ENCODE measurements at places on chromosomes 5 and 9.

GRCh38 chr5:175873088-175873454 is 1.7 kb downstream of the CPLX2 start:
- DNase-seq = no peak

DNA sequence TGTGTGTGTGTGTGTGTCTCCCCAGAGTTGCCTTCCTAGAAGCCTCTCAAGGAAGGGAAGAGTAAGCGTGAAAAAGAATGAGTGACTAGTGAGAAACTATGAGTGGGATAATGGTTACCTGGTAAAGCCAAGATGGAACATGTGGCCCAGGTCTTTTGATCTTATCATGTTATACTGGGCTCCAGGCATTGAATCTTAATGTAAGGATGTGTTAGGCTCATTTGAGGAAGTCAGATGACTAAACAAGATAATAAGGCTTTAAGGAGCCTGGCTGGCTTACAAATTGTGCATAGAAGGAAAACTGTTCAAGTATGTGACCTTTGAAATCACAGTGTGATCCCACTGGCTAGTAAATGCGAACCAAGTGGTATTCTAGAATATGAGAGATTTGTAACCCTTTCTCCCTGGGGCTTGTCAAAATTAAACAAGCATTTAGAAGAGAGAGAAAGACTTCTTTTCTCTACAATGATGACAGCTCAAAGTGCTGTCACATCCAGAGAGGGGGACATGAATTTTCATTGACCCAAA is 29.9 kb upstream of the HMHB1 start:
- DNase-seq = no peak

DNA sequence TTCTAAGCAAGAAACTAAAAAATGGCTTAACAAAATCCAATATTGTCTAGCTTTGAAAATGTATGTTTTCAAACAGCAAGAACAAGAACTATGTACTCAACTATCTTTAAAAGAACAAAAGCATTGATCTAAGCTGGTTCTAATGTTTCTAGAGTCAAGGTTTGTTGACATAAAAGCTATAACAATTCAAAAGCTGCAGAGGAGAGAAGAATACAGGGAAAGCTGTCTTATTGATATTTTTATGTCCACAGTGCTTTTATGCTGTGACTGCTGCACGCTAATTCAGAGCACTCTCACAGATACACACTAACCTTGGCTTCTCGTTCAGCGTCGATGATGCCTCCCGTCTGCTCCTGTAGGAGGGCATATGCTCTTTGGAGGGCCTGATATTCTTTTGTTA is 129.5 kb upstream of the DPYSL3 start:
- no peak for DNase-seq

DNA sequence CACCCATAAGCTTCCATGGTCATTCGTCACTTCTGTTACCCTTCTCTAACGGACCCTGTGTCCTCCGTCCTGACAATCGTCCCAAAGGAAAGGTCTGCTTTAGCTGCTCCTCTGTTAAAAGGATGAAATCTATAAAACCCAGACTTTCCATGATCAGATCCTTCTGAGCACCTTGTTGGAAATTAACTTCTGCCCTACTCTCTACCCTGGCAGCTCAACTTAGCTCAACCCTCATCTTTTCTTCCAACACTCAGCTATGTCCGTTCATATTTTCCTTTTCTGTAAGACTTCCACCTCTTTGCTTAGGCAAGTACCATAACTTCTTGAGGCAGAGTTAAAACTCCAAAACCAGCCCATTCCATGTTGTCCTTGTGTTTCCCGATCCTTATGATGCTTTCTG is 205.4 kb downstream of the SPATA31A6 start:
- no peak for DNase-seq

- DNase-seq = no peak
These were observed 888 bp downstream of the RABGAP1 start for GRCh38 chr9:122941582-122942234.

DNA sequence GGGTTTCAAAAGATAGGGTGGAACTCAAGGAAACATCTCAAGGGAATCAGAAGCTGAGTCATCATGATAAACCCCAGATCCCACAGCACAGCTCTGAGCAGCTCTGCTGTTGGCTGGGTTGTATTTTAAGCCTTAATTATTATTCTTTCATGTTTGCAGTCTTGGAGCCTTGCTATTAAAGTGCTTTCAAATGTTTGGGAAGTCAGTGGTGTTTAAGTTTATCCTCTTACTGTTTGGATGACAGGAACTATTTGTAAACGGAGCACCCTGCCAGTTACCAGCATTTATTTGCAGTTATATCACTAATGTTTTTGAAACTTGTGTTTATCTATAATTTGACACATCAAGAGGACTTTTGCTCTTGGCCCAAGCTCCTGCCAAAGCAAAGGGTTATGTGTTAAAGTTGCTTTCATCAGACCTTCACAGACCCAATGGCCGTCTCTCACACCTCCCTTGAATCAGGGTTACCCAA is 141.1 kb upstream of the SPDL1 start:
- no peak for DNase-seq

- no peak for DNase-seq
These were observed 98.4 kb upstream of the C9orf72 start for GRCh38 chr9:27671636-27672035.

DNA sequence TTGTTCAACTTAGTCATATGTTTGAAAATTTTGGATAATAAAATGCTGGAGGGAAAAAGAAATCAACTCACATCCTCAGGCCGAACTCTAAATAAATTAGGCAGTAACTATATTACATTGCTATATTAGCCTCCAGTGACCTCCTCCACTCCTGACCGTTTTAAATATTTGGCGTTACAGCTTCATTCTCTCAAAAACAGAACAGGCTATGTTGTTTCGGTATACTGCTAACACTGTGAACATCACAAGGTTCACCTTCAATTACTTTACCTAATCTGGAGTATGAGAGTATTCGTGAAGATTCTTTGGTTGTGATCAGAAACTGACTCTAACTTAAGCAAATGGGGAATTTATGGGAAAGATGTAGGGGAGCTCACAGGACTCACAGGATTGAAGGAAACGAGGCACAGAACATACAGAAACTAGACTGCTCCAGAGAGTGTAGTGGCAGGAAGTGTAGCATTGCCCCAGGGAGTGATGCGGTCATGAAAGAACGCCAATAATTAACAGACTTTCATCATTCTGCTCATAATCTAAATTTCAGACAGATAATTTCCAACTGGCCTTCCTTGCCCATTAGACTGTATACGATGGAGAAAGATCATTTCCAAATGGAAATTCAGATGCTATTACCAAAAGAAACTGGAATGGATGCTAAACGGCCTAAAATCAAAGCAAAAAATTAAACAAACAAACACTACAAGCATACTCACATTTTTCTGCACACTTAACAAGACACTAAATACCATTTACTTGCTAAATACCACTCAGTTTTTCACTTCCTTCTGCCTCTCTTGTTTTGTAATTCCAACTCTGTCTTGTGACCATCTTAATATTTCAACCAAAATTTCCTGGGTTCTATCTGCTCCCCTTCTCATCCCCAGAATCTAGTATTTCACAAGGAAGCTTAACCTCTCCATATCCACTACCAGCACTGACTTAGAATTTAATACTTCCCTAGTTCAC is 110.1 kb upstream of the LPAR1 start:
- DNase-seq = no peak

- no peak for DNase-seq
These were observed 509.8 kb downstream of the CCDC171 start for GRCh38 chr9:16062542-16063240.

- DNase-seq = no peak
These were observed 32.2 kb upstream of the FRMD3 start for GRCh38 chr9:83570359-83570758.

GRCh38 chr9:72038890-72039410 is 21.5 kb downstream of the C9orf57 start:
- peak; percentile 45 for DNase-seq
